ENCODE measurements at places on chromosomes 6 and 20. TPM values are rescaled to one million over a fixed set of nuclear protein-coding genes. Genes with fewer than 3 reads are reported as not detected.

The TBC1D20 gene
- total RNA-seq: 27.6 TPM

The GJA10 gene
- not detected for total RNA-seq

The C6orf141 gene
- total RNA-seq: 0.25 TPM

The ZBP1 gene
- not detected for total RNA-seq

The SAMD3 gene
- 7.3 TPM for total RNA-seq

The SGK2 gene
- total RNA-seq: 0.44 TPM

The TGM3 gene
- not detected for total RNA-seq

The ARMH2 gene
- not detected for total RNA-seq

The KCNK16 gene
- total RNA-seq: not detected

The HDGFL1 gene
- not detected for total RNA-seq

The RPN2 gene
- 296 TPM for total RNA-seq

The COL9A3 gene
- total RNA-seq: 0.26 TPM

The SLC17A3 gene
- total RNA-seq: not detected

The TREM2 gene
- not detected for total RNA-seq

The FAM209B gene
- total RNA-seq: not detected

The BANF2 gene
- not detected for total RNA-seq

The ZNF831 gene
- not detected for total RNA-seq

The CDSN gene
- total RNA-seq: not detected

The ASCC3 gene
- 70.3 TPM for total RNA-seq

The CRYBG1 gene
- 5.5 TPM for total RNA-seq

The TDP2 gene
- total RNA-seq: 25.1 TPM

The NR2E1 gene
- total RNA-seq: not detected

The WFDC2 gene
- total RNA-seq: not detected

The PRICKLE4 gene
- total RNA-seq: 0.26 TPM
